ENCODE measurements at places on chromosomes 6 and 20. TPM values are rescaled to one million over a fixed set of nuclear protein-coding genes. Genes with fewer than 3 reads are reported as not detected.

DNA sequence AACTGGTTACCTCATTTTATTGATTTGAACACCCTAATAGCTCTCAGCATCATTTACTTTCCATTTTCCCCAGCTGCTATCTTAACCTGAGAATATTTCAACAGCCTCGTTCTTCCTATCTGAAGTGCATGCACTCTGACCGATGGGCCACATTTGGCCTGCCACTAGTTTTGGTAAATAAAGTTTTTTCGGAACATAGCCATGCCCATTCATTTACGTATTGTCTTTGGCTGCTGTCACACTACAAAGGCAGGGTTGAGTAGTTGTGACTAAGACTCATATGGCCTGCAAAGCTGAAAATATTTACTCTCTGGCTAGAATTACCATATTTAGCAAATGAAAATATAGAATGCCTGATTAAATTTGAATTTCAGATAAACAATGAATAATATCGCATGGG lies 10.8 kb downstream of the ADGRF4 start:
- no peak for DNase-seq

DNA sequence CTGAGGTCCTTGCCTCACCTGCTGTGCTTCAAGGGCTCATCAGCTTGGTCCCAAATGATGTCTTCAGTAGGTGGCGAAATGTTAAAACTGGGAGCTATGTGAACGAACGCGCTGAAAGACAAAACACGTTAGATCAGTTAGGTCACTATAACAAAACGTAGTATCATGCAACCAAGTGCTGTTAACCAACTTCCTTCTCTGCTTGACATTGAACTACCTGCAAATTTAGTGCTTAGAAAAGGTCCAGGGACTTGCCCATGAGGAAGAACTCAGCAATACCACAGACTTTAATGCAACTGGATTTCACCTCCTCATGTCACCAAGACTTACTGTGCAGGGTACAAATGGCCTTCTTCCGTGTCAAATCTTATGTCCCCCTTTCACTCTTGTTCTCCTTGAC lies 24.8 kb downstream of the BACH2 start:
- DNase-seq = no peak

- no peak for DNase-seq
These were observed 10.2 kb downstream of the ADRM1 start for GRCh38 chr20:62313021-62313420.

The RIPOR2 gene
- total RNA-seq = 3.8 TPM
